Fibroblast of skin of right quadriceps (primary cell): ENCODE measurements at places on chromosomes 3 and 15.
A peak's percentile ranks its signal among the peaks of the same experiment; 100 is the strongest.

GRCh38 chr3:47007001-47007400 lies 27.5 kb downstream of the NBEAL2 start:
- no peak for DNase-seq

GRCh38 chr3:142577696-142578328 lies 721 bp downstream of the ATR start:
- peak; percentile 10 for DNase-seq

DNA sequence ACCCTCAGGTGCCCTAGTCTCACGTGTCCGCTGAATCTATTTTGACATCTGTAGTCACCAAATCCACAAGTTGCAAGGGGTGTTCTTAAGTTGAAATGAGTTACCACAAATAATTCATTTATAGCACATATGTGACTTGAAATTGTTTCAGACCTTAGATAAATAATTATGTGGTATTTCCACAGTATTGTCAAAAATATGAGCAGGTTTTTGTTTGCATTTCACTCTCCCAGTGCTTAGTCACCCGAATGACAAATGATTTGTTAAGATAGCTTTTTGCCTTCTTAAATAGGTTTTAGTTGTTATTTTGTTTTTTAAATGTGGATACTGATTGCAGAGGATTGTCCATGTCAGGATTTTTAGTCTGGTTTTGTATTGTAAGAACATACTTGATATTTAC lies 2.6 kb downstream of the MFSD1 start:
- no peak for DNase-seq

DNA sequence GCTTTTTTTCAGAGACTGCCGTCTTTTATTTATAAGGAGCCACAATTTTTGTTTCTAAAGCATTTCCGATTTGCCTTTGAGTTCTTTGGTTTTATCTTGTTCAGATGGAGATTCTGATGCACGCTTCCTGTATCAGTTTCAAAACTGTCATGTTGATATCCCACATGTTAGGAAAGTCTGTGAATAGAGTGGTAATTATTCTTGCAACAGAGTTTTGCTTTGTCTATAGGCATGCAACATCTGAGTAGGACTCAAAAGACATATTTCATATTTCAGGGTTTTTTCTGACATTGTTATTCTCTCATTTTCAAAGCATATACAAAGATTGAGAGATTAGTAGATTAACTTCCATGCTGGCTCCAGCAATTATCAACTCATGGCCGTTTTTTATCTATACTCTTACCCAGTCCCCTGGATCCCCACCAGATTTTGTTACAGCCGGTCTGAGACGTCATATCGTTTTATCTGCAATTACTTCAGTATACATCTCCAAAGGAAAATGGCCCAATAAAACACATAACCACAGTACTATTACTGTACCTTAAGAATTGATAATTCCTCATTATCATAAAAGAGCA lies 22.4 kb downstream of the PAQR5 start:
- DNase-seq, result peak; percentile 11

DNA sequence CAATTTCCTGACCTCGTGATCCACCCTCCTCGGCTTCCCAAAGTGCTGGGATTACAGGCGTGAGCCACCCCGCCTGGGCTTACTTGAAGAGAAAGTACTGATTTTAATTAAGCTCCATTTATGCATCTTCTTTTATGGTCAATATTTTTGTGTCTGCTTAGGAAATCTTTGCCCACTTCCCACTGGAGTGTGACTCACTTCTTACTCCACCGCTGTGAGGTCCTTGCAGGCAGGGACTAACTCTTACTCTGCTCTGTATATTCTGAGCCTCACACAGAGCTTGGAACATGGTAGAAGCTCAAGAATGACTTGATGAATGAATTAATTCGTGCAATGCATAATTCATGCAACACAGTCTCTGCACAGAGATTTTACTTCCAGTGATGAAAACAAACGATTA lies 2.9 kb upstream of the TM4SF19 start:
- DNase-seq, result peak; percentile 58

- DNase-seq, result no peak
These were observed 92.6 kb upstream of the STRIT1 start for GRCh38 chr3:155385896-155386625.

- DNase-seq, result no peak
These were observed at the start of gene EPM2AIP1 for GRCh38 chr3:36992806-36993325. Gene EPM2AIP1 (minus strand): TSS chr3:36993131. CDS start chr3:36993077, 54 bp downstream.

- DNase-seq, result no peak
These were observed 220.3 kb downstream of the SOX2 start for GRCh38 chr3:181932039-181932438.

- DNase-seq, result no peak
These were observed 54.4 kb downstream of the DCUN1D1 start for GRCh38 chr3:182925944-182926337.

GRCh38 chr15:44319385-44319784 lies 30.9 kb downstream of the GOLM2 start:
- DNase-seq, result no peak

GRCh38 chr3:134600685-134601463 lies 49.9 kb downstream of the KY start:
- DNase-seq, result peak; percentile 60

GRCh38 chr3:56825567-56826438 lies 24.1 kb upstream of the ARHGEF3 start:
- peak; percentile 18 for DNase-seq

GRCh38 chr15:49421991-49422390 lies 1.1 kb upstream of the FGF7 start:
- DNase-seq, result peak; percentile 74

DNA sequence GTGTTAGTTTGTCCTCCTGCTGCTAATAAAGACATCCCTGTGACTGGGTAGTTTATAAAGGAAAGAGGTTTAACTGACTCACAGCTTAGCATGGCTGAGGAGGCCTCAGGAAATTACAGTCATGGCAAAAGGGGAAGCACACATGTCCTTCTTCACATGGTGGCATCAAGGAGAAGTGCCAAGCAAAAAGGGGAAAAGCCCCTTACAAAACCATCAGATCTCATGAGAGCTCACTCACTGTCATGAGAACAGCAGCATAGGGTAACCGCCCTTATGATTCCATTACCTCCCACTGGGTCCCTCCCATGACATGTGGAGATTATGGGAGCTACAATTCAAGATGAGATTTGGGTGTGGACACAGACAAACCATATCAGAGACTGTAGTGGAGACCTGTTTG lies 27.0 kb downstream of the TM2D3 start:
- no peak for DNase-seq

- peak; percentile 5 for DNase-seq
These were observed 34.4 kb downstream of the PAQR9 start for GRCh38 chr3:142929109-142929508.
